Transverse colon (tissue), 4 donors: ENCODE measurements at places on chromosomes 5 and 9.

DNA sequence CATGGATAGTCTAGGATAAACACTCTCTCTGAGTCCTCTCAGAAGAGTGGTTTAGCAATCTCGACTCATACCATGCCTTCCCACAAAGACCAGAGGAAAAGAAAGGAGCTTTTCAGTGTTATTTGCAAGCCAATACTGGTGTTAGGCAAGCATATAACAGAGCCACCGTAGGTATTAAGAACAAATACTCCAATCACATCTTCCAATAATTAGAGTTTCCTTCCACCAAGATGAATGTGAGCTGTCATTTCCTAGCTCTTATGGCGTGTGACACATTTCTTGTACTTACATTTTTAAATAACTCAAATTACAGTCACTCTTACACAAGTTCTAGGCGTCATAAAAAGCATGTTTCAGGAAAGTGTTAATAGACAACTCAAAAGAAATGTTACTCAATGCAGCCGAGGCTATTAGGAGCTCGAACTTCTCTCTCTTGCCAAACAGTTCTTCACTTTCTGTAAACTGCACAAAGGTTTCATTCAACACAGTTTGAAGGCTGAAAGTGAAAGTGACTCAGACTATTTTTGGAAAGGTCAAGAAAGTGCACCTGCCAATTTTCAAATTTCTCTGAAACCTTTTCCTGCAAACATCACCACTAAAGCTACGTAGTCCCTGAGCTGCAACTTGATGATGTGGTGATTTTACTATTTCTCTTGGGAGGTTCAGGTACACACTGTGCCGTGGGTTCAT, 153.8 kb downstream of the AUH start:
- DNase-seq, result no peak

DNA sequence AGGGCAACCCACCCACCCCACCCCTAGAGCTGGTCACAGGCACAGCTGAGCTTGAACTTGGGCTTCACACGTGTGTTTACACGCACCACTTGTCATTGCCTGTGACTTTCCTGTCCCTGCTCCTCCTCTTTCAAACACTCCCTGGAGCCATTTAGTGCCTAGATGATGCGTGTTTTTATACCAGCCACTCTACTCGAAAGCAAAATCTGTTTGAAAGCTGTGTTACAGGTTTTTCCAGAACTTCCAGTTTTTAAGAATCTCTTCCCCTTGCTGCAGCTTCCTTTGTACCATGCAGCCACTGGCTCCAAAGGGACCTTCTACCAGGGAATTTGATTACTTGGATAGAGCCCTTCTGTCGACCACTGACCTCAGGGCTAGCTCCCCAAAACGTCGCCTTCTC, 78.8 kb upstream of the SPRY4 start:
- no peak for DNase-seq

- DNase-seq, result no peak
Measured at GRCh38 chr9:36485647-36486328, 85.7 kb upstream of the RNF38 start.

GRCh38 chr5:178182158-178182876, 4.9 kb downstream of the GMCL2 start:
- DNase-seq, result no peak

DNA sequence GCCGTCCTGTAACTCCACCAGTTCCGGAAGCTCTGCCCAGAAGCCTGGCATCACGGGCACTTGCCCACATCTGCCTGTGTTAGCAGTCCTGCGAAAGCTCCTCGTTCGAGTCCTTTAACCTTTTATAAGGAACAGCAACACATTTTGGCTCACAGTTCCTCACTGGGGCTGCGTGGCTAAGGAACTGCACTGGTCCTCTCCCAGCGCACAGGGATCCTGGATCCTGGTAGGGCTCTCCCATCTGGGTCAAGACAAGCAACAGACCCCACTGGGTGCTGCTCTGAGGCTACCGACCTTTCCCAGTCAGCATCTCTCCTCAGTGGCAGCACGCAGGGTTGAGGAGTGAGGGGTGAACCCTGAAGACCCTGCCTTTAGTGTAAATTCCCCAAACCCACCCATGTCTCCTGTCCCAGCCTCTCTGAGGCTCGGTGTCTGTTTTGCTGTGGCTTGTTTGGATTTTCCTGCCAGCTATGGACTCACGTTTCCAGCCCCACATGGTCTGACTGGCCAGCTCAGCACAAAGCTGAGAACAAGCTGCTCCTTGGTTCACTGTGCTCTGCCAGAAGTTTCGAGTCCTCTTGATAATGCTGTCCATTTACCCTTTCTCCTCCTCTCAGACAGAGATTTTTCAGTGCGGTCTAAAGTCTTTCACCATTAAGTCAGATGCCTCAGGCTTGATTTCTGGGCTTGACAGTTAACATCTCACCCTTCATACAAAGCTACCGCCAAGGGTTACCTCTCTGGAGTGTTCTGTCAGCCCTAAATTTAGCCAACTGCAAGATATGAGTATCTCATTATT, 80.0 kb downstream of the AK8 start:
- no peak for DNase-seq

DNA sequence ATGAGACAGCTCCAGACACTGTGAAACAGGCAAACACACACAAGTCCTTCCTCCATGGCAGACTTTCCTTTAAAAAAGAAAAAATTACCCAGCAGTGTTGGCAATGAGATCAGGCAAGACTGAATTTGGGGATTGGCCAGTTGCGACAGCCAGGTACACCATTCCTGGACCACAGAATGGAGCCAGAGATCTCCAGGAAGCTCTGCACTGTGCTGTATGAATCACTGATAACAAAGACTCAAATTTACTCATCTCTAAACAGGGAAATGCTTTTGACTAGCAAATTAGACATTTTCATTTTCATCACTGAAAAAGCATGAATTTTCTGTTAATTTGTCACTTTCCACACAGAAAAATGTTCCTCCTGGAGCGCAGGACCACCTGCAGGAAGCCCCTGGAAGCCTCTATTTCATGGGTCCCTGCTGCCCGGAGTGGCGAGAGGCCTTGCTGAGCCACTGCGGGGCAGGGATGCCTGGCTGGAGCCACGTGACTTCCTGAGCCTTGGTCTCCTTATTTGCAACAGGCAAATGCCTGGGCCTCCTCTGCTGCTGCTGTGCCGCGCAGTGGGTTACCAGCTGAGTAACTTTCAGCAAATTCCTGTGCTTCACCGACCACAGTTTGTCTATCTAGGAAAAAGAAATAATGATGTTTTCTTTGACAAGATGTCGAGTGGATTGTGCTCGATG, 185.9 kb upstream of the ZNF618 start:
- DNase-seq, result no peak

- DNase-seq, result no peak
Measured at GRCh38 chr9:110161940-110162339, 46.0 kb downstream of the C9orf152 start.

DNA sequence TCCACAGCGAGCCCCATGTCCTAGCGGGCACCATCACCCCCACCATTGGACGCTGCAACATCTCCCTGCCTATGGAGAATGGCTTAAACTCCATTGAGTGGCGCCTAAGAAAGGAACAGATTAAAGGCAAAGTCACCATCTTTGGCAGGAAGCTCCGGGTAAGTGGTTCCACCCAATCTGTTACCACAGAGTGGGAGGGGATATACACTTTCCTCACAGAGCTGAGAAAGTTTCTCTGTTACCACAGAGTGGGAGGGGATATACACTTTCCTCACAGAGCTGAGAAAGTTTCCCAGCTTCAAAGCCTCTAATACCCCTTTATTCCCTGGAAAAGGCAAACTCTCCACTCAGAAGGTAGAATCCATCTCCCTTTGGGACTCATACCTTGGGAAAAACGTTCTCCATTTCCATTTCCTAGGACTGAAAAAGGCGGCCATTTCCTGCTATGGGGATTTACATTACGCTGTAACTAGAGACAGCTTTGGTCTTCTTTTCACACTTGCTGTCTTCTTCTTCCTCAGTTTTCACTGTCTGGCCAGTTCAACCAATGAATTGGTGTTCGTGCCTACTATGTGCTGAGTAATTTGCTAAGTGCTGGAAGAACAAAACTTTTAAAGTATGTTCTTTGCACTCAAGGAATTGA, 63.4 kb upstream of the WWC1 start:
- no peak for DNase-seq

DNA sequence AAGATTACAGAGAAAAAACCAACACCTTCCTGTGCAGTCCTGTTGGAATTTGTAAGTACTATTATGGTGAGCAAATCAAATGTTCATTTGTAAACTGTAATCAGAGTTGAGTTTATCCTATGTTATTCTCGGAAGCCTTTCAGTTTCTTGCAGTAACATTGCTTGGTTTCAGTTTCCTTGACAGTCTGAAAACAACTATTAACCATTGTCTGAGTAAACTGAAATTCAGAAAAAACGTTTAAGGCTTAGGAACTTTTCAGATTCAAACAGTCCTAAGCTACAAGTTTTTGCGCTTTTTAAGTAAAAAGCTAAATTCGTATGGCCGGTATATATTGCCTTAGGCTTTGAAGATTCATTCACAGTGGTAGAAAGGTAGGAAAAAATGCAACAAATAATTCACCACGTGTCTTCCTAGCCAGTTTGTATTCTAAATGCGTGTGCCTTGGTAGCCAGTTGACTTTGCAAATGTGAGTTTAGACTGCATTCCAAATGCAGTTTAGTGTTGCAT, 2.5 kb downstream of the GPBP1 start:
- no peak for DNase-seq

DNA sequence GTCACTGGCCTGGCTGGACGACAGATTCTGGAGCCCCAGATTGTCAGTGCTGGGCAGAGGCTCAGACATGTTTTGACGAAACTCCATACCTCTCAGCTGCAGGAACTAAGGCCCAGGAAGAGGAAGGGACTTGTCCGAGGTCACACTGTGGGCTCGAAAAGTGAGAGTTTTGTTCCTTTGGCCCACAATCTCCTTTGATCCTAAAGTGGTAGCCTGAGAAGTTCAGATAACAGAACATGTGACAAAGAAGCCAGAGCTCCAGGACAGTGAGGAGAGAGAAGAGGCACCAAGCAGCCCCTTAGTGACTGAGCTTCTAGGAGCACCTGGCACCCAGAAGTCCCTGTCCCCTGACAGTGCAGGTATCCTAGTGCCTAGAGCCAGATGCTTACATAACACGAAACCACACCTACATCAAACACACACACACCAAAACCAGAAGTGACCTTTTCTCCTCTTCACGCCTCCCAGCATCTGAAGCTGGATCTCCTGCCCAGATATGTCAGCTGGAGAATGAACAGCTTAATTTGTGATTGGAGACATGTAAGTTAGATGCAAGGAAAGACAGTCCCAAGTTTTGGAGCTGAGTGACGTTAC, 88.9 kb downstream of the ADRB2 start:
- no peak for DNase-seq

DNA sequence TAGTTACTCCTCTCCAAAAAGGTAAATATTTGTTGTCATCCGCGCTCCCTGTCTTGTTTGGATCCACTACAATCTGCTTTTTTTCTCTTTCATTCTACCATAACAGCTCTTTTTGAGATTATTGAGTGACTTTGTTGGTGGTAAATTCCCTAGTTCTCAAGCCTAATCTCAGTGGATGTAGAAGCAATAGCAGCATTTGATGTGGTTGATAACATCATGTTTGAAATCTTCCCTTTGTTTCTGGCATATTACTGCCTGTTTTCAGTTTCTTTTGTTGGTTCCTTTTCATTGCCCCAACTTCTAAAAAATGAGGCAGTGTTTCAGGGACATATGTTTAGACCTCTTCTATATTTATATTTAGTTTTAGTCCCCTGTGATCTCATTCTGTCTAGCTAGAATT, 8.9 kb downstream of the CDC42SE2 start:
- no peak for DNase-seq

DNA sequence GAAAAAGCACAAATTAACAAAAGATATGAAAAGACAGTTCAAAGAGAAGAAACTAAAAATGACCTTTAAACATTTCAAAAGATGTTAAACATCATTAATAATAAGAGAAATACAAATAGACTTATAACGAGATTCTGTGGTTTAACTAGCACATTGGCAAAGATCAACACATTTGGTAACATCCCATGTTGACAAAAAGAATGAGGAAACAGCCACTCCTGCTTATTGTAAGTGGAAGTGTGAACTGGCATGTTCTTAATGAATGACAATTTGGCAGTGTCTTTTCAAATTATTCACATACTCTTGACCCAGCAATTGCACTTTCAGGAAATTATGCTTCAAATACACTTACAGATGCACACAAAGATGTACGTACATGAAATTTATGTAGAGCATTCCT, 176.3 kb downstream of the TLE1 start:
- DNase-seq, result no peak

DNA sequence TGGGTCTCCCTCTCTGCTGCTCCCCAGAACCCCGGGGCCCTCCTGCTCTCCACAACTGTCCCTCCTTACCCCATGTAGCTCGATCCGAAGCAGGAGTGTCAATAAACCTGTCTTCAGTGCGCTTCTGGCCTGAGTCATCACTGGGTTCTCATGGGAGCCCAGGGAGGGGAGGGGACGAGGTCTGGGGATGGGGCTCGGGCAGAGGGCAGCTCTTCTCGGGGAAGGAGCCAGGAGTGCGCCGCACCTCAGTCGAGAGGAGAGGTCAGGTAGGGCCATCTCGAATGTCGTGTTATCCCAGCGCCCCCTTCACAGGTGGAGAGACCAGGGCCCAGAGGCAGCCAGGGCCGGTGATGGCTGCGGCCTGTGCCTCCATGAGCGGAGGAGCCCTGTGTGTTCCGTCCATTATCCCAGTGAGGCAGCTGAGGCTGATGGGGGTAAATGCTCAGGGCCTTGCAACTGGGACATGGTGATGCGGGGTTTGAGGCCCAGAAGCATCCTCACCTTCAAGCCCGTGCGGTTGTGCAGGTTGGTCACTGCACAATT, 52.1 kb downstream of the LRSAM1 start:
- DNase-seq, result no peak

GRCh38 chr9:32705059-32705458, 69.6 kb upstream of the TAF1L start:
- DNase-seq, result no peak

- no peak for DNase-seq
Measured at GRCh38 chr9:32218100-32218767, 166.2 kb upstream of the ACO1 start.

GRCh38 chr9:133349965-133350616, 2.1 kb downstream of the RPL7A start:
- no peak for DNase-seq

DNA sequence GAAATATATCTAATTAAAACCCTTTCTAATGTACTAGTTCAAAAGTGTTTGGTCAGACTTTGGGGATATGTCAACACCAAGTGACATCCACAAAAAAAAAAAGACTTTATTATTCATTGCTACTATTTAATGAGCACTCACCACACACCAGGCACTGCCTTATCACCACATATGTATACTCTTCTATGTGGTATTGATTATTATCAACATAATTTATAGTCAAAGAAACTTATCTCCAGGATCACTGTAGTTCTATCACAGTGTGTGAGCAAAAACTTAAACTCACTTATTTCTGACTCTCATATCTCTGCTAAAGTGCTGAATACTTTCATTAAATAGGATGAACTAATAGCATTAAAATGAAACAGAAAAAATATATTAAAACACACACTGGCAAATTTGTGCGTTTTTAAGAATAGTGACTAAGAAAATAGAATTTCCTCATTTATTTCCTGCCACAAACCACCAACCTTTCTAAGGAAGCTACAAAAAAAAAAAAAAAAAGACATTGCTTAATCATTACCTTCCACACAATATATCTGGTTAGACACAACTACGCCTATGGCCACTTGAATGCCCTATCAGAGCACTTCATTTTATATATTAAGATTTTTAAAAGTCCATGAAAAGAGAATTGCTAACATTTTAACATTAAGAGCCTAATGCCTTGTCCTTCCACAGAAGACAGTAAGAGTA, 12.8 kb downstream of the SLCO4C1 start:
- no peak for DNase-seq
